ENCODE measurements at places on chromosomes 13 and 19.

DNA sequence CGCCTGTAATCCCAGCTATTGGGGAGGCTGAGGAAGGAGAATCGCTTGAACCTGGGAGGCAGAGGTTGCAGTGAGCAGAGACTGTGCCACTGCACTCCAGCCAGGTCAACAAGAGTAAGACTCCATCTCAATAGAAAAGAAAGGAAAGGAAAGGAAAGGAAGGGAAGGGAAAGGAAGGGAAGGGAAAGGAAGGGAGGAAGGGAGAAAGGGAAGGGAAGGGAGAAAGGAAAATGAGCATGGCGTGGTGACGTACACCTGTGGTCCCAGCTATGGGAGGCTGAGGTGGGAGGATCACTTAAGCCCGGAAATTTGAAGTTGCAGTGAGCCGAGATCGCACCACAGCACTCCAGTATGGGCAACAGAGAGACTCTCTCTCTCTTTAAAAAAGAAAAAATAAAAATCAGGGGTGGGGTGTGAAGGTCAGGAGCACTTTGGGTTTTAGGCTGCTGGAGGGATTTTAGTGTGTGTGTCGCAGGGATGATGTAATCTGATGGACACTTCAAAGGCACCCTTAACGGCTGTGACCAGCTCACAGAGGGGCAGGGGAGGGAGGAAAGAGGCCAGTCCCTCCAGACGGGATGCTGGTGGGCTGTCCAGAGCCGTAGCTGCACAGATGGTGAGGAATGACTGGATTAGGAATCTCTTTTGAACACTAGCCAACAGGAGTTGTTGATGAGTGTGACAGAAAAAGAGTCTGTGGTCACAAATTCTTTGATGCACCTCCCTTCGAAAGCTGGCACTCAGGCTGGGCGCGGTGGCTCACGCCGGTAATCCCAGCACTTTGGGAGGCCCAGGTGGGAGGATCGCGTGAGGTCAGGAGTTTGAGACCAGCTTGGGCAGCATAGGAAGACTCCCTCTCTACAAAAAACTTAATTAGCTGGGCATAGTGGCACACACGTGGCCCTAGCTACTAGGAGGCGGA lies 27.6 kb downstream of the TMPRSS9 start:
- DNase-seq: no peak

DNA sequence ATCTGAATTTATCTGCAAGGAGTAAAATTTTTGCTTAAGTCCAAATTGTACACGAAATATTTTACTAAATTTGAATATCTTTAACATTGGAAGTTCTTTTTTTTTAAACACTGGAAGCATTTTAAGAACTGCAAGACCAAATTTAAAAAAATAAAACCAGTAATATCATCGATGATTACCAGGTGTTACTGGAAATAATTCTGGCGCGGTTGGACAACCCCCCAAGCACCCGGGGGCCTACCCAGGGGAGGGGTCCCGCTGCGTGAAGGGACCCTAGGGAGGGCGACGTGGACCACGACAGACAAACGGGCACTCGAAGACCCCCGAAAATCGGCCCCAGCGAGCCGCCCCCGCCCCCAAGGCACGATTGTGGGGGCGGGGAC lies 12.6 kb upstream of the JSRP1 start:
- no peak for DNase-seq

- DNase-seq: no peak
Observed at GRCh38 chr13:97267418-97268059, 45.4 kb downstream of the MBNL2 start.

DNA sequence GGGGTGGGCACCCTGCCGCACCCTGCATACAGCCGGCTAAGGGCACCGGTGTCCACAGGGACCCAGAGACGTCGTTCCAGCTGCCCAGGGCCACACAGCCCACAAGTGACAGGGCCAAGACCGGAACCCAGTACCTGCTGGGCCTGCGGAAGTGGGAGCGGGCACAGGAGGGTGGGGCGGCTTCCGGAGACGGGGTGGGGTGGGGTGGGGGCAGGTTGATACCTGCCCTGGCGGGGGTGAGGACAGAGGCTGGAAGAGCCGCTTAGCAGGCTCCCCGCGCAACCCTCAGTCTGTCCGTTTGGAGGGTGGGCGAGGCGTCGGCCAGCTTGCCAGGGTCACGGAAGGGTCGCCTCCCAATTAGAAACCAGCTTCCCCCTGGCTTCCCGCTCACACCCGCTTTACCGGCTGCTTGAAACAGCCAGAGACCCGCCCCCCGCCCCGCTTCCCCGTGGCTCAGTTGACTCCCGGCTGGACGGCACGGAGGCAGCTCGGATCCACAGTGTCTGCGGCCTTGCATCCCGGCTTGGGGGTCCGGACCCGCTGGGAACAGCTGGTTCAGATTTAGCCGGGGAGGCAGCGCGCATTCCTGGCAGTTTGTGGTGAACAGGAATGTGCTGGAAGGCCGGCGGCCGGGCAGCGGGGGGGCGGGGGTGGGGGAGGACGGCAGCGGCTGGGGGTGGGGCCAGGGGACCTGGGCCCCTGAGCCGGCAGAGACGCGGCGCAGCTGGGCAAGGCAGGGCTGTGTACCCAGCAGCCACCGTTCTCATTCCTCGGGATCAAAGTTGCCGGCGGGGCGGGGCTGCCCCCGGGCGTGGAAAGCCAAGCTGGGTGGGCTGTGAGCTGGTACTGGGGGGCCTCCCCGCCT lies 1.9 kb downstream of the CNN2 start:
- peak; percentile 85 for DNase-seq

DNA sequence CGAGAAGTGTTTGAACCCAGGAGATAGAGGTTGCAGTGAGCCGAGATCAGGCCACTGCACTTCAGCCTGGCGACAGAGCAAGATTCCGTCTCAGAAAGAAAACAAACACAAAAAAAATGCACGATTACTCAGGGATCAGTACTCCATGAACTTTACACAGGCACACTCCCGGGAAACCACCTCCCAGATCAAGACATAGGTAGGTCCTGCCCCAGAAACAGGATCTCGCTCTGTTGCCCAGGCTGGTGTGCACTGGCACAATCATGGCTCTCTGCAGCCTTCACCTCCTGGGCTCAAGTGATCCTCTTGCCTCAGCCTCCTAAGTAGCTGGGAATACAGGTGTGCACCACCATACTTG lies 11.2 kb downstream of the VASP start:
- no peak for DNase-seq

DNA sequence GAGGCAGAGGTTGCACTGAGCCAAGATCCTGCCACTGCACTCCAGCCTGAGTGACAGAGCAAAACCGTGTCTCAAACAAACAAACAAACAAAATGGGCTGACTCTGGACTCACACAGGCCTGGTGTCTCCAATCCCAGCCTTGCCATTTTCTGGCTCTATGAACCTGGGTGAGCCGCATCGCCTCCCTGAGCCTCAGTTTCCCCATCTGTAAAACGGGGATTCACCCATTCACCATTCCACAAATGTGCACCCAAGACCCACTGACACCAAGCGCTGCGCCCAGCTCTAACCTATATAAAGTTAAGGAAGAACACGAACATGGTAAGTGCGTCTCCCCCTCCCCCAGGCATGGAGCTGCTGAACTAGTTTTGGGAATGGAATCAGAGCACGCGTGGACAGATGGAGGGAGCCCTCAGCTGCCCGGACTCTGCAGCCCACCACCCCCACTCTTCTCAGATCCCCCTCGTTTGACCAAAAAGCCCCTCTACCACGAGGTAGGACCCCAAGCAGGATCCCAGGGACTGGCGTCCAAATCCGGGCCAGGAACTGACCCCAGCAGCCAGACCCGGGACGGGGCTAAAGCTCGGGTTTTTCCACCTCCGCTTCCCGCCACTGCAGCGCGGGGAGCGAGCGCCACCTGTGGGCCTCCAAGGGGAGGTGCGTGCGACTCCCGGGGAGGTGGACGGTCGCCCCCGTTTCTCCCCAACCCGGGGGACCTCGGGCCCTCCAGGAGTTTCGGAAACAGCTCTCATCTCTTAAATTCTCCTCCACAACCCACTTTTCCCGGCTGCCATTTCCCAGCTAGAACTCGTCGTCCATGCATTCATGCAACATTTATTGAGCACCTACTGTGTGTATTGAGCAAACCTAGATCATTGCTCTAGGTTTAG lies 33.0 kb upstream of the ADGRE5 start:
- peak; percentile 84 for DNase-seq

DNA sequence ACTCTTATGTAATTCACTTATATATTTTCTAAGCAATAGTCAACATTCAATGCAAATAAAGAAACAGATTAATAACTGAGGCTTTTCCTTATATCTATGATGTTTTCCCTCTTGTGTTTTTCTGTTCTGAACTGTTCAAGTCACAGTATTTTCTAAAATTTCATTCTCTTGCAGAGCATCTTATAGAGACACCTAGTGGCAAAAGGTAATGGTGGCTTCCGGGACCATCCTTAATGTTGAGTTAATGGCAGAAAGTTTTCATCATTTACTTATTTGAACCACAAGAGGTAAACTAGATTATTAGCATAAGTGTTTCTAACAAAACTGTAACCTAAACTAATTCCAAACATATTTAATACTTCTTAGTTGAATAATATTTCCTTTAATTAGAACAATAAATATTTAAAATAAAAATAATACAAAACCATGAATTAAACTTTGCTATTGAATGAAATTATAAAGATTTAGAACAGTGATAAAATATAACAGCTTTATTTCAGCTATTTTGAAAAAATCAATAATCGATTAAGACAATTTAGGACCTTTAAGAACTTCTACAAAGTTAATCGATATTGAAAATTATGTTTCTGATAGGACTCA lies 1.7 kb upstream of the SLITRK5 start:
- peak; percentile 52 for DNase-seq

GRCh38 chr13:63409791-63410351 lies 1994.2 kb upstream of the PCDH20 start:
- no peak for DNase-seq

DNA sequence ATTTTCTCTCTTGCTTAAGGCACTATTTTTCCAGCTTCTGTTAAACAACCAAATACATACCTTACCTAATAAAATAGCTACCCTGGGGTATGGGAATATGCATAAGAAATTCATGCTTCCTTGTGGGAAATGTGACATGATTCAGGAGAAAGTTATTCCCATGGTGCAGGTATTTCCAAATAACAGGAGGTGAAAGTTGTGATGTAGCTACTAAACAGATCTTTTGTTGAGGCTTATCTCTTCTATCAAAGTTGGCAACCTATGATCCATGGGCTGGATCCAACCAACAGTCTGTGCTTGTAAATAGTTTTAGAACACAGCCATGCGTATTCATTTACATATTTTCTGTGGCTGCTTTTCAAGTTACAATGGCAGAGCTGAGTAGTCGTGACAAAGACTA lies 177.8 kb upstream of the NBEA start:
- no peak for DNase-seq

DNA sequence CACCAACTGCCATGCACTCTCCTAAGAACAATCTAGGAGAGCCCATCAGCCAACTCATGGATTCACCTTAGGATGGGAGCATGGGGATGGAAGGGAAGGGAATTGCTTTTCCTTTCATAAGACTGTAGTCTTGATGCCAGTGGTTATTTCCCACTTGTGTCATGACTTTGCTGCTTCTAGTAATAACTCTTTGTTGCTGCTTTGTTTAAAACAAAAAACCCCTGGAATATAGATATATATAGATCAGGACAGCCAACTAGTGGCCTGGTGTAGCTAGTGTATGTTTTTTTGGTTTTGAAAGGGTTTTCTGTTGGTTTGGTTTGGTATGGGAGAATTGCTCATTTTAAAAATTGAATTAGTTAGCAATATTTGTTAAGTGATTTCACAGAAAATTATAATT lies 39.3 kb upstream of the KCTD4 start:
- DNase-seq: no peak

DNA sequence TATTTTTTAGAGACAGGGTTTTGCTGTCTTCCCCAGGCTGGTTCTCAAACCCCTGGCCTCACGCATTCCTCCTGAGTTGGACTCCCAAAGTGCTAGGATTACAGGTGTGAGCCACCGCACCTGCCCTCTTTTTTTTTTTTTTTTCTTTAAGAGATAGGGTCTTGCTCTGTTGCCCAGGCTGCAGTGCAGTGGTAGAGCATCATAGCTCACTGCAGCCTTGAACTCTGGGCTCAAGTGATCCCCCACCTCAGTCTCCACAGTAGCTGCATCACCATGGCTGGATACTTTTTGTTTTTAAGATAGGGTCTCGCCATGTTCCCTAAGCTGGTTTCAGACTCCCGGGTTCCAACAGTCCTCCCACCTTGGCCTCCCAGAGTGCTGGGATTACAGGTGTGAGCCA lies 1.5 kb downstream of the KCNJ14 start:
- no peak for DNase-seq

- no peak for DNase-seq
Observed at GRCh38 chr19:38044267-38045111, 137.5 kb downstream of the SIPA1L3 start.

DNA sequence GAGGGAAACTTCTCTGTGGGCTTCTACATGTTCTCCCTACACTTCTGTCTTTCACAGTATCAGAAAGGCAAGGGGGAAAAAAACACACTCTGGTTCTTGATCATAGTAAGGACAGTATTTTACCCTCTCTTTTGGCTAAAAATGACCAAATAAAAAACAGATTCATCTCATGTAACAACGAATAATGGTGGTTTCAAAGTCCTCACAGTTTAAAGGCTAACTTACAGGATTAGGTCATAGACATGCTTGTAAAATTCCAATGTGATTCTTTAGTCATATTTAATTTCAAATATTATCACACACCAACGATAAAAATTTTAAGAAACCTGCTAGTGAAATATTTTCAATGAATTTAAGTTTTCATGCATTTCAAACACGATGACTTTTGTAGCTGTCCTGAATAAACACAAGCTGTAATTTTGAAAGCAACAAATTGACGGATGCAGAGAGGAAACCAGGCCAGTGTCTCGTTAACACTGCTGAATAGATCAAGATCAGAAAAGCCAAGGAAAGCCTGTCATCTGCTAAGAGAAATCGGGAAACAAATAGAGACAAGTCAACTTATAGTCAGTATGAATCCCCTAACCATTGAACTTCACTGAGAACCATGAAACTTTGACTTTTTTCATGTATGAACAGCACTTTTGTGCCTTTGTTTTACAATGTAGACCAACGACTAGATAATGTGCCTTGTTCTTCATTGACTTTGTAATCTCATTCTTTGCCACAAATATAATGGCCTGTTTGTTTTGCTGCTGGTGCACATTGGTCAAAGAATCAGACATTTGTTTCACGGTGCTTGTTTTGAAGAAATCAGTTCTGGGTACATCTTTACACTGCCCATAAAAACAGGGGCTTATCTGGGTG lies 22.0 kb downstream of the MBNL2 start:
- DNase-seq: no peak

GRCh38 chr19:16586991-16587832 lies 15.0 kb upstream of the SLC35E1 start:
- no peak for DNase-seq

- DNase-seq: peak; percentile 74
Observed at GRCh38 chr19:55305491-55305890, 19.6 kb downstream of the TMEM150B start.

Data from HAP-1 (cell line).